Ovary (tissue), 10 donors: ENCODE measurements at places on chromosomes 6 and 20.

DNA sequence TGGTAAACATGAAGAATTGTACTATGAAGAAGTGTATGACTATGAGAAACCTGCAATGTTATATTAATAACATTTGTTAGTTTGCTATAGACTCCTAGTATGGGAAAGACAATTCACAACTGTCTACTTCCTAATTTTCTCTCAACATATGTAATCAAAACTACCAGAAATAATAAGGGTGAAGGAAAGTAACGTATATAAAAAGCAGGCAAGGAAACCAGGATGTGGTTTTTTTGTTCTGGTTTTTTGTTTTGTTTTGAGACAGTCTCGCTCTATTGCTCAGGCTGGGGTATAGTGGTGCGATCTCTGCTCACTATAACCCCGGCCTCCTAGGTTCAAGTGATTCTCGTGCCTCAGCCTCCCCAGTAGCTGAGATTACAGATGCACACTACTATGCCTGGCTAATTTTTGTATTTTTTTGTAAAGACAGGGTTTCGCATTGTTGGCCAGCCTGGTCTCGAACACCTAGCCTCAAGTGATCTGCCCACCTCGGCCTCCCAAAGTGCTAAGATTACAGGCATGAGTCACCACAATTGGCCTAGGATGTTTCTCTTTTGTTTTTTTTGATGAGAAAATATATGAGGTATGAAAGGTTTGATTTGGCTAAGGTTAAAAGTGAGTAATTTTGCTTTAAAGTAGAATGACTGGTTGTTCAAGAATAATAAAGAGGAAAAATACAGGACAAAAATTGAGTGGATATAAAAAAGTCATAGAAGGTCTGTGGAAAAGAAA, 83.1 kb downstream of the PTCHD4 start:
- no peak overlapping the region for H3K27ac ChIP-seq
- H3K4me3 ChIP-seq, result no peak overlapping the region
- no peaks in the 10 kb centered on the region for H3K36me3 ChIP-seq

GRCh38 chr6:140203661-140204147, 829.3 kb upstream of the CITED2 start:
- no peak for DNase-seq
- no peaks in the 10 kb centered on the region for H3K27me3 ChIP-seq
- no peaks in the 10 kb centered on the region for H3K36me3 ChIP-seq

GRCh38 chr6:83914953-83915352, 55.5 kb downstream of the CYB5R4 start:
- no peak for DNase-seq
- H3K27ac ChIP-seq, result no peak overlapping the region
- no peaks in the 10 kb centered on the region for H3K4me1 ChIP-seq
- H3K36me3 ChIP-seq, result no peaks in the 10 kb centered on the region
- no peaks in the 10 kb centered on the region for H3K27me3 ChIP-seq

GRCh38 chr6:122143813-122144601, 255.4 kb upstream of the HSF2 start:
- H3K4me3 ChIP-seq, result no peak overlapping the region
- no peaks in the 10 kb centered on the region for H3K4me1 ChIP-seq
- no peak for DNase-seq

- DNase-seq, result no peak
- no peak overlapping the region for H3K4me3 ChIP-seq
- H3K4me1 ChIP-seq, result no peaks in the 10 kb centered on the region
- no peak overlapping the region for H3K27ac ChIP-seq
- H3K36me3 ChIP-seq, result no peaks in the 10 kb centered on the region
- H3K27me3 ChIP-seq, result no peaks in the 10 kb centered on the region
Measured at GRCh38 chr20:63441136-63442099, 31.0 kb downstream of the KCNQ2 start.

DNA sequence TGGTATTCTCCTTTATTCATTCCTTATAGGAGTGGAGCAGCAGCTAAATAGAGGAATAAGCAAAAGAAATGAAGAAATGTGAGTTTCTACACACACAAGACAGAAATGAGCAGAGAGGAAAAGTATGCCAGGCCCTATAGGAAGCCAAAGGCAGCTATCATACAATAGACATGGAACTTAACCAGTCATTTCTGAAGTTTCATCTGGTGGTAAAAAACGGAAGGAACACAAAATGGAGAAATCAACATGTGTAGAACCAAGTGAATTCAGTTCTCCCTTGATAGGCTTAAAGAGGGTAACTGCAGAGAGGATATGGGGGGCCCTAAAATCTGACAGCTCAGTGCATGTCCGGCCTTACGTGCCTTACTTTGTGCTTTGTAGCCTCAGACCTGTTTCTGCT, 44.6 kb downstream of the TSBP1 start:
- H3K4me3 ChIP-seq, result no peak overlapping the region
- peaks cover 1% of the 10 kb centered on the region for H3K4me1 ChIP-seq
- no peak for DNase-seq
- H3K27ac ChIP-seq, result no peak overlapping the region

- no peak overlapping the region for H3K4me3 ChIP-seq
- no peak for DNase-seq
- H3K27me3 ChIP-seq, result no peaks in the 10 kb centered on the region
Measured at GRCh38 chr6:25058441-25058840, 122.7 kb upstream of the RIPOR2 start.

DNA sequence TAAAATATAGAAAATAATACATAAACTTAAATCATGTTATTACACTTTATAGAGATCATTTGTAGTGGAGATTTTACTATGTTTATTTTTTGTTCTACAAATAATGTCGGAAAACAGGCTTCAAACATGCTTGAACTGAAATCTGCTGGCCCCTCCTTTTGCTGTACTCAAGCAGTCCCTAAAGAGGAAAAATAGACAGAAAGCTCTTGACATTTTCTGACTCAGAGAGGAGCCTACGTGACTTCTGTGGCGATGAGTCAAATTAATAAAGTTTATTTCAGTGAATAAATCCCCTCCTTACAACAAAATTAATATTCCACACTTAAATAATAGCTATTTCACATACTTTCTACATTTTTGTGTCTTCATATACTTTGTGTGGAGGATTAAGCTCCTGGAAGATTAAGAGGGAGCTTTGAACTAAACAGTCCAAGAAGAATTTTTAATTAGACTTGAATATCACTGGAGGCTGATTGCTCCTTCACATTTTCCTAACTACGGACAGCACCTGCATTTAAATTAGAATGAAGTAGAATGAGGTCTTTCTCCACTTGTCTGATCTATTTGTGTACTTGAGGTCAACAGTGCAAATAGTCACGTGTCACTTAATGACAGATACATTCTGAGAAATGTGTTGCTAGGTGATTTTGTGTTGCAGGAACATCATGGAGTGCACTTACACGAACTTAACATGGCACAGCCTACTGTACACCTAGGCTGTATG, 1.7 kb upstream of the TREM1 start:
- no peaks in the 10 kb centered on the region for H3K27me3 ChIP-seq
- no peak overlapping the region for H3K4me3 ChIP-seq
- no peak overlapping the region for H3K27ac ChIP-seq
- no peaks in the 10 kb centered on the region for H3K36me3 ChIP-seq
